T1000 (cell line): ENCODE measurements at places on chromosomes 7 and 10.

DNA sequence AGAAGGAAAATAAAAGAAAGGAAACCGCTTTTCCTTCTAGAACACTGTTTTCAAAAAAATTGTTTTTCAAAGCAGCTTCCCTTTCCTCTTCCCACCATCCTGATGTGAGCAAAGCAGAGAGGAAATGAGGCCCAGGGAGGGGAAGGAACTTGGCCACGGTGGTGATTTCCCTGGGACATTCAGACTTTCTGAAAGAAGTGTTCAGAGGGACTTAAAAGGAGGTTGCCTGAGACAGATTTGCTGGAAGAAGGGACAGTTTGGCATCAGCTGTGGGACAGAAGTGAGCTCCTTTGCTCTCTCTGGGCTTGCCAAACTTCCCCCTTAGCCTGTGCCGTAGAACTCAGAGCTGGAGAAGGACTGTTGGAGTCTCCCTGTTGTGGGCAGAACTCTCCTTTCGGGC lies 30.3 kb downstream of the ADCYAP1R1 start:
- DNase-seq, result no peak

GRCh38 chr10:121796342-121796741 lies 131.5 kb downstream of the ATE1 start:
- DNase-seq, result no peak

GRCh38 chr10:16570731-16571130 lies 49.1 kb upstream of the C1QL3 start:
- DNase-seq, result no peak

DNA sequence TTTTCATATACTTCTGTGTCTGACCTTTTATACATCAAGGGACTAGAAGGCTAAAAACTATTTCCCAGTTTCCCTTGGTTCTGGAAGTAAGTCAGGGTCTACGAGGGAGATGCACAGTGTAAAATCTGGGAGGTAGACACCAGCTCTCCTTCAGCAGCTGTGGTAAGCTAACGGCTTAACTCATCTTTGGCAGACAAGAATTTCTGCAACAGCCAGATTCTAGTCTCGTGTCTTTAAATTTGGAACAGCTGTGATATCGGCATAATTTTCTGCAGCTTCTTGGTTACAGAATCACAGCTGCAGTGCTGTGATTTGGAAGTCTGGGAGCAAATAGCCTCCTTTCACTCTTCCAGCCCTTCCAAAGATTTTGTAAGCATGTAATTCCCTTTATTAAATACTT lies 37.4 kb upstream of the ABCB4 start:
- DNase-seq, result no peak

GRCh38 chr10:131024259-131025131 lies 287.0 kb downstream of the TCERG1L start:
- no peak for DNase-seq

GRCh38 chr7:107233174-107233573 lies 64.4 kb downstream of the HBP1 start:
- DNase-seq, result no peak

DNA sequence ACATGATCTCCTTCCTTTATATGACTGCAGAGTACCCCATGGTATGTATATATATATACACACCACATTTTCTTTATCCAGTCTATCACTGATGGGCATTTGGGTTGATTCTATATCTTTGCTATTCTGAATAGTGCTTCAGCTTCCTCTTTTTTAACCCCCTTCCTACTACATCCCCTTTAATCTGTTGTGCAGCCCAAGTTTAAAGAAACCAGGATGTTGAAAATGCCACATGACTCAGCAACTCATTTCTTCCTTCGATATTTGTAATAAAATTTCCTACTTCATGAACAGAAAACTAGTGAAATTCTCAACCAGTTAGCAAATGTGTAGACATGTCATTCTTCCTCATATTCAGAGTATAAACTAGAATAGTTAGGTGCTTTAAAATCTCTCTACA lies 1245.7 kb upstream of the SORCS1 start:
- DNase-seq, result no peak

- no peak for DNase-seq
These were observed 330.8 kb downstream of the PTEN start for GRCh38 chr10:88194041-88194887.

- DNase-seq, result no peak
These were observed 55.4 kb downstream of the MICALL2 start for GRCh38 chr7:1403638-1404459.

DNA sequence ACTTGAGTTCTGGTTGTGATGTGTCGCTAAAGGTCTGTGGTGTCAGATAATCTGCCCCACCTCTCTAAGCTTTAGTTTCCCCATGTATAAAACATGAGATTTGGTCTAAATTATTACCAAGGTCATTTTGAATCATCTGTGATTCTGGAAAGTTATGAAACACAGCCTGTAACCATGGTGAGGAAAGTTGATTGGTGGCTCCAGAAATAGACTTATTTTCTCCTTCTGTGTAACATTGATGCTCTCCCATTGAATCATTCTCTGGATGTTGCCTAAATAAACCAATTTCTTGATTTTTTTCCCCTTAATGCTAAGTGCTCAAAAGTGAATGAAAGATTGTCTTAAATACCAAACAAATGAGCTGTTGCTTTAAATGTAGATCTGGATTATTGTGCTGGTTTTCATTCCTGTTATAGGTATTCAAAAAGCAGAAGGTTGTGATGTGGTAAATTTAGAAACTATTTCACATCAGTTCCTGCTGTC lies 30.0 kb upstream of the PCGF5 start:
- no peak for DNase-seq

DNA sequence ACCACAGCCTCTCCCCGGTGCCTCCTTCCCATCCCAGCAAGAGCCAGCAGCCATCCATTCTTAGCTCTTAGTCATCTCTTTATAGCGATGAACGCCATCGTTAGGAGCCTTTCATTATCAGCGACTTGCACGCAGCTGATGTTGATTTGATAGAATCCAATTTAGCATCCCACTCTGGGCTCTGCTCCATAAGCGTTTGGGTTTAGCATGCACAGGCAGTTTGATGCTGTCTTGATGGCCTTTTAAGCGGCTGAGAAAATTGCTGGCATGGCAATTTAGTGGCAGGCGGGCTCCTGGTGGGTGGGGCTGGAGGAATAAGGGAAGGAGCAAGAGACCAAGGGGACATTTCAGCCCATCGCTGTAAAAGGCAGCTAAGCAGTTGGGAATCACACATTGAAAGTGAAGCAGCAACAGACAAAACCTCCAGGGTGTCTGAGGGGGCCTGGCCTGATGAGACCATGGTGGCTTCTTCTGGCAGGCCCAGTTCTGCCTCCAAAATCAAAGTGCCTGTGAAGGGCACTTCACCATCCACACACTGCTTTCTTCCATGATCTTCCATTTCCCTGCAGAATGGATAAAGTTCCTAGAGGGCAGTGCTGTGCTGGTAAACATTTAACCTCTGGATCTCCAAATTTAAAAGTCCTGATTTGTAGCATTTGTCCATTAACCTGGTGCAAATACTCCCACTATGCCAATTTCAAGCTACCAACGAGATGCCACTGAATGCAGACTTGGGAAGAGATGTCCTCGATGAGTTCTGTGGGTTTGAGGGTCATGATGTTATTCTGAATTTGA lies 107.8 kb upstream of the PLXNA4 start:
- DNase-seq, result no peak

DNA sequence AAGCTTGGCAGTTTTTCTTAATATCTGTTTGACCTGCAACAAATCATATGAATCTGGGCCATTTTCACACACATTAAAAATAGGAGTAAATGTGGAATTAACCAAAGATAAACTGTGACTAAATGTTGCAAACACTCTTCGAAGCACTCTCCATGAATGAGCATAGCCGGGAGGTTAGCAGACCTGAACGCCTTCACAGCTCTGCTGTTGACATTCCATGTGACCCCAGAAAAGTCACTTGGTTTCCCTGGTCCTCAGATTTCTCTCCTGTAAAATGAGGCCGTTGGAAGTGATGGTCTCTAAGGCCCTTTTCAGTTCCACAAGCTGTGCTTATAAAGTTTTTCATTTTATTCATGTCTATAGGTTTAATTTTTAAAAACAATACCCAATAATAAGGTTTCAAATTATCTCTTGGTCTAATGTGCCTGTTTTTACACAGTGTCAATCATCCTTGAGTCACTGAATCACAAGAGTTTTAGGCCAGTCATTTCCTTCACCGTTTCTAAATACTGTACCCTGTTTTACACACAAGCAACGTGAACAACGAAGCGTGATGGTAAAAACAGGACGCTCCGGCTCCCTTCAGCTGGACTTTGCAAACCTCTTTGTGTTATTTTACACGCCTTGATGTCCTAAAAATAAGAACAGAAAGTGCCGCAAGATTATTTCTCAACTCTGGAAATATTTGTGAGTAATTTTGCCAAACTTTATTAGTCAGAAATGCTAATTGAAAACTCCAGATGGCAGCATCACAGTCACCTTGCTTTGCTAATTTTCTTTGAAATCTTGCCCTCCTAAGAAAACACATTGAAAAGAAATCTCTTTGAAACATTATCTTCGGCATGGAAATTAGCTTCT lies 38.6 kb upstream of the MET start:
- no peak for DNase-seq

GRCh38 chr7:107982918-107983389 lies 20.0 kb downstream of the LAMB1 start:
- no peak for DNase-seq

- DNase-seq, result no peak
These were observed 498.9 kb downstream of the RPS24 start for GRCh38 chr10:78532480-78533042.

DNA sequence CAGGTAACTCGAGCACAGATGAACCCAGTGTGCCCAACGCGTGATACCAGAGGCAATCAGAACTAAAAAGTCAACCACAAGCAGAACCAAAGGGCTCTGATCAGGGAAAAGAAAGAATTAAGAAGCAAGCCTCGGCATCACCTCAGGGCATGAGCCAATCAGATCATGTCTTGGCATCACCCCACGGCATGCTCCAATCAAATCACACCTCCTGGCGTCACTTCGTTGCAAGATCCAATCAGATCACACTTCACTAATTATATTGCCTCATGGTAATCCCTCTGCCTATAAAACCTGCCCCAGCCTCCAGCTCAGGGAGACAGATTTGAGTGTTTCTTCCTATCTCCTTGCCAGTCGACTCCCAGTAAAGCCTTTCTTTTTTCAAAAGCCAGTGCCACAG lies 46.8 kb downstream of the TYW1B start:
- no peak for DNase-seq

DNA sequence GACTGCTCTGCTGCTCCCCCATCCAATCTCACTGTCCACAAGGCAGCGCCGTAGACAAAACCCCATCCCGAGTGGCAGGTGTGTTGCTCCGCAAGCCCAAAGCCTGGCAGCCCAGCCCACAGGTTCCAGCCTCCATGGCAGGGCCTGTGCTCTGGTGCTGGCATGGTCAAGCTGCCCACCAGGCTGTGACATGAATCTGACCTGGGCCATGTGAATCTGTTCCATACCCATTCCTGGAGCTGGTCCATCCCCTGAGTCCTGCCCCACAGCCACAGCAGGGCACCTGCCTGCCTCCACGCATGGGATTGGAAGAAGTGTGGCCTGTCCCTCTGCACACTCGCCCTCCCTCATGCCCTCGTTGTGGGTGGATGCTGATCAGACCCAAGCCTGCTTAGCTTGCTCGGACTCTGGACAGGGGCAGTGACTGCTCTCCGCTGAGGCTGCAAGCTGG lies 128.8 kb downstream of the PTPN20 start:
- DNase-seq, result no peak

DNA sequence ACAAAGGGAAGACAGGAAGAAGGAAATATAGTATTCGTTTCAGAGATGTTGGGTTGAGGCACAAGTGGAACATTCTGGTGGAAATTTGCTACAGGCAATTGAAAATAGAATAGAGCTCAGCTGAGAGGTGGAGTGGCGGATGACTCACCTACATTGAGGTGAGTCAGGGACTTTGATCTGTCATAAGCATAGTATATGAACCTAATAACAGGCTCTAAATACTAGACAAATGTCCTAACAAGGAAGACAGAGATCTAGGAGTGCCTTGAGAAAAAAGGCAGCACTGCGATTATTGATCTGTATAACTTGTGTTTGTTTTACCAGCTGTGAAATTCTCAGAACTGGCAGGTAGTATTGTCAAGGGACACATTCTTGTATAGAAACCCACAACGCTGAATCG lies 907 bp upstream of the IFRD1 start:
- DNase-seq, result no peak

DNA sequence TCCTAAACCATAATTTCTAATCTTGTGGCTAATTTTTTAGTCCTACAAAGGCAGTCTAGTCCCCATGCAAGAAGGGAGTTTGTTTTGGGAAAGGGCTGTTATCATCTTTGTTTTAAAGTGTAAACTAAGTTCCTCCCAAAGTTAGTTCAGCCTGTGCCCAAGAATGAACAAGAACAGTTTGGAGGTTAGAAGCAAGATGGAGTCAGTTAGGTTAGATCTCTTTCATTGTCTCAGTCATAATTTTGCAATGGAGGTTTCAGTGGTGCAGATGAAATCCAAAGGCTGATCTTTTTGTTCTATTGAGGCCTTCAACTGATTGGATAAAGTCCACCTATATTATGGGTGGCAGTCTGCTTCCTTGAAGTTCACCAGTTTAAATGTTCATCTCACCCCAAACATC lies 68.1 kb downstream of the LRGUK start:
- no peak for DNase-seq

DNA sequence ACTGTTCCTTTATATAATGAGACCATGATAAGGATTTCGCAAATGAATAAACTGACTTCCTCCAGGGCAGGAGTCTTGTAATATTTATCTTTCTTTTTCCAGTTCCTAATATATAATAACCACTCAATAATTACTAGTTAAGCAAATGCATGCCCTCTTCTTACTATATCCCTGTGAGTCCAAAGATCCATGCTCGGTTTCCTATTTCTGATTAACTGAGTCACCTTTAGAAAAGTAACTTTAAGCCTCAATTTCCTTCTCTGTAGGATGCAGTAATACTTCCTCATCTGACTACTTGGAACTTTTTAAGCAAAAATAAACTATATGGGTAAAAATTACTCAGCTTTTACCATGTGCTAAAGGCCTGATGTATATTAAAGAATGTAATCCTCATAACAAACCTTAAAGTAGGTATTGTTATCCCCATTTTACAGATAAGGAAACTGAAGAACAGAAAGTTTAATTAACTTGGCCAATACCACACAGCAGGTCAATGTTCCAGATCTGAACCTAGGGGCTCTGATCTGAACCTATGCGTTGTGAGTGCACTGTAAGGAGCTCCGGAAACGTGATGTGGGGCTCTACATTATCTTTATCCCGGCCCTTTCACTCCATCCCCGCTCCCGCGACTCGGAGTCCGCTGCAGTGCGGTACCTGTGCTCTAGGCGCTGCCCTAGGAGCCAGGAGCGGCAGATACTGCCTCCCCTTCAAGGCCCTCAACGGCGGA lies 458 bp downstream of the COX15 start:
- DNase-seq, result no peak

GRCh38 chr10:5971886-5972285 lies 5.5 kb downstream of the IL15RA start:
- DNase-seq, result no peak
